ENCODE measurements at places on chromosomes 1 and 21. TPM values are rescaled to one million over a fixed set of nuclear protein-coding genes. Genes with fewer than 3 reads are reported as not detected.
A peak's percentile ranks its signal among the peaks of the same experiment; 100 is the strongest.

DEPDC1 gene
- total RNA-seq = 1.4 TPM

SLC9C2 gene
- total RNA-seq = 0.17 TPM

LCE1D gene
- not detected for total RNA-seq

TMEM52 gene
- 0.35 TPM for total RNA-seq

PLPPR4 gene
- 0.50 TPM for total RNA-seq

DNA sequence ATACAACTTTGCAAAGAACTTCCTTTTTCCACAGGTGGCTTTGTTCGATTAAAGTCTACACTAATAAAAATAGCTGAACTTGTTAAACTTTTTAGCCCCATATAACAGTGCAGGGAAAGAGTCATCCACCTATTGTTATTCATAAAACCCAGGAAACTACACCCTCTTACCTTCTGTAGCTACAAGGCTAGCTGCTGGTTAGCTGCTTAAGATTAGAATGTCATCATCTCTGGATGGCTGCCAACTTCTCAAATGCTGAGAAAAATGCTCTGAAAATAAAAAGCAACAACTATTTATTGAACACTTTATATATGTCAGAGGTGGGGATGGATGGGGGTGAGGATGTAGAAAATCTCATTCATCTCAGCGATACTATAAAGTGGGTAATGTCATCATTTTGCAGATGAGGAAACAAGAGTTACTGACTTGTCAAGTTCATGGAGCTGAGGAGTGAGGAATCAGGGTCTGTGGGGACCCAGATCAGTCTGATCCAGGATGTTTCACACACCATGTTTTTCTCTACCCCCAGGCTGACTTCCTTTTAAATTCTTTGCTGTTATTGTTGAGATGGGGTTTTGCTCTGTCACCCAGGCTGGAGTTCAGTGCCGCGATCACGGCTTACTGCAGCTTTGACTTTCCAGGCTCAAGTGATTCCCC is 17.1 kb downstream of the ATP5PF start:
- no peak for DNase-seq

DNA sequence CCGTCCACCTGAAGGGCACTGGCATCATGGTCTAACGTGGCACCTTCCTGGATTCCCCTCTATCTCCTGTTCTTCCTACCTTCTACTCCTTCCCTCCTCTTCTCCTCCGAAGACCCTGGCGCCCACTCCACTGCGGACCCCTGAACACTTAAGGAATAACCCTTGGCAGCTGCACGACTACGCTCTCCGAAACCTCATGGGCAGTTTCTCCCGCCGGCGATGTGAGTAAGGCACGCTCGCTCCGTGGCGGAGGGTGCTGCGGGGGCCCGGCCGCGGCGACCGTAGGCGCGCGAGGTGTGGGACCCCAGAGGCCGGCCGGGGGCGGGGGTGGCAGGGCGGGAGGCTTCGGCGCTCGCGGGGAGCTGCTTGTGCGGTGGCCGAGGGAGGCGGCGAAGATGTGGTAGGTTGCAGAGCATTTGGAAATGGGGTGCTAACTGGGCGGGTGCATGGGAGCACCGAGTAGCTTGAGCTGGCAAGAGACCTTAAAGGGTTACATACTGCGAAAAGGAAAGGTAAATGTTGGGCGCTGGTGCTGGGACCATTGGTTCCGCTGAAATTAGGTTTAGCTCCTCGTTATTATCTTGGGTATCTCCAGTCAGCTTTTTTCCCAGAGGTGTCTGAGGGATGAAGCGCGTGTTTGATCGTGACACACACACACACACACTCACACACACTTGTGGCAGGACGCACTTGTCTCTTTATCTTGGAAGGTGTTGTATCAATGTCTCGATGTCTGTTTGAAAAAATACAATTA is 876 bp downstream of the LRRC7 start:
- no peak for DNase-seq

GRCh38 chr21:14617871-14618270 is 71.8 kb upstream of the SAMSN1 start:
- no peak for DNase-seq

GRCh38 chr1:34162852-34163766 is 1.9 kb downstream of the CSMD2 start:
- DNase-seq = peak; percentile 66

- peak; percentile 72 for DNase-seq
Measured at GRCh38 chr1:234885601-234886000, 243.0 kb downstream of the TOMM20 start.

AMIGO1 gene
- 10.2 TPM for total RNA-seq

DNA sequence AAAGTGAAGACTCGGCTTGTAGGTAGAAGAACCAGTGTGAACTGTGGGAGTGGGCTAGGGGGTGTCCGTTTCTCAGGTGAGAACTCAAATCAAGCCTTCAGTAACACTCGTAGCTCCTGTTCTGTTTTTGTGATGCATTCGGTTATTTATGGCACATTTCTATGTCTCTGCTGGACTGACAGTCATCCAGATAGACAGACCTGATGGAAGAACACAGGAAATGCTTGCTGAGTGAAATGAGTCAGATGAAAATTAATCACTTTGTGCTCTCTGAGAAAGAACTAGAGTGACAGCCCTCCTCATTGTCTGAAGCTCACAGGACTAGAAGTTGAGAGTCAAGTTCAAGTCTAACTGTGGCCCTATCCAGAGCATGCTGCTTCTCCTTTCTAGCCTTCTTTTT is 360.1 kb upstream of the PLXNA2 start:
- DNase-seq = no peak

ELAPOR1 gene
- total RNA-seq = 0.11 TPM

DNA sequence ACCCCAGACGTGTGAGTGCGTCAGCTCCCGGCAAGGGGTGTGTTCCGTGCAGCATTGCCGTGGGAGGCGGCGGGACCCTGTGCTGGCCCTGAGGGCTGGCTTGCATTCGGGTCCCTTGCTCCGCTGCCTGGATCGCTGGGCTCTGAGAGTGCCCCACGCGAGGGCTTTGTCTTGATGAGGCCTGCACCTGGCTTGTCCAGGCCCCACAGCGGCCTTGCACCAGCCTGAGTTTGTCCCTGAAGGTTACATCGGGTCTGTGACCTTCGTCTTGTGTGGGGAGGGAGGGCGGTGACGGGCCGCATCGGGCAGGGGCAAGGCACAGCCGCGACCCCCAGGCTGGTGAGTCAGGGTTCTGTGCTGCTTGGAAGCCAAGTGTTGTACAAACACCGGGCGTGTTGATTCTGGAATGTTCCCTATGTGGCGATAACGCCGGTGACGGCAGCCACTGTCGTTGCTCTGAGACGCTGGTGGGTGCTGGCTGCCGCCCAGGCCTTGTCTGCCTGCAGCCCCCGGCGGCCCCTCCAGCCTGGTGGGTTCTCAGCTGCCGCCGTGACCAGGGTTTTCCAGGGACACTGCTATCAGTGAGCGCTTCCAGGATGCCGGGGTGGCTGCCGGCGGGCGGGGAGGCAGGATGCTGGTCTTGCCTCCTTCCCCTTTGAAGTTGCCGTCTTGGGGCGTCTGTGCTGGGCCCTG is 42.9 kb downstream of the SLX9 start:
- DNase-seq = peak; percentile 73

DNA sequence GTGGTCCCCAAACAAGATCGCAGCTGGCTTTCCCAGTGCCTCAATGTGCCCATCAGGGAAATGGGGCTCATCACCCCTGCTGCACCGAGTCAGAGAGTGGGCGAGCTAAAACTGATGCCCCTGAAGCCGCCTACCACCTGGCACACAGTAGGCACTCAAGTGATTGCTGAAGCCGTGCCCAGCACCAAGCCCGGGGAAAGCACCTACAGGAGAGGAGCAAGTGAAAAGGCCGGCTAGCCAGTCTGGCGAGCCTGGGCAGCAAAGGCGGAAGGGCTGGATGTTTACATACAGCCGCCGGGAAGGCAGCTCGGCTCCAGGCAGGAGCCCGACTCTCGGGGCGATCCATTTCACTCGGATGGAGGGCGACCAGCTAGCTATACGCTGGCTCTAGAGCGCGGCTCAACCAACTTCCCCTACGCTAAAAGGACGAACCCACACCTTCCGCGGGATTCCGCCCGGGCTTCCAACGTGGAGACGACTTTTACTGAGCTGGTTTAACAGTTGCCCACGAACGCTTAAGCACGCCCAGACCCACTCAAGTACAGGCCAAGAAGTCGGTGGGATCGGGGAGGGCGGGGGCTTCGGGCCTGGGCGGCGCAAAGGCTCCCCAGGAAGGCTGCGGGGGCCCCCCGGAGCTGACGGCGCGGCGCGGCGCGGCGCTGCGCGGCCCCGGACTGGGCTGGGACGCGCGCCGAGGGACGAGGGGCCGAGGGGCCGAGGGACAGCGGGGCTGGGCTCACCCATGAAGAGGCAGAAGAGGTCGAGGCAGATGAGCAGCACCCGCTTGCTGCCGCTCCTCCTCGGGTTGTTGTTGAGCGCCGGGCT is 1.0 kb downstream of the PLPP3 start:
- DNase-seq = peak; percentile 80

DNA sequence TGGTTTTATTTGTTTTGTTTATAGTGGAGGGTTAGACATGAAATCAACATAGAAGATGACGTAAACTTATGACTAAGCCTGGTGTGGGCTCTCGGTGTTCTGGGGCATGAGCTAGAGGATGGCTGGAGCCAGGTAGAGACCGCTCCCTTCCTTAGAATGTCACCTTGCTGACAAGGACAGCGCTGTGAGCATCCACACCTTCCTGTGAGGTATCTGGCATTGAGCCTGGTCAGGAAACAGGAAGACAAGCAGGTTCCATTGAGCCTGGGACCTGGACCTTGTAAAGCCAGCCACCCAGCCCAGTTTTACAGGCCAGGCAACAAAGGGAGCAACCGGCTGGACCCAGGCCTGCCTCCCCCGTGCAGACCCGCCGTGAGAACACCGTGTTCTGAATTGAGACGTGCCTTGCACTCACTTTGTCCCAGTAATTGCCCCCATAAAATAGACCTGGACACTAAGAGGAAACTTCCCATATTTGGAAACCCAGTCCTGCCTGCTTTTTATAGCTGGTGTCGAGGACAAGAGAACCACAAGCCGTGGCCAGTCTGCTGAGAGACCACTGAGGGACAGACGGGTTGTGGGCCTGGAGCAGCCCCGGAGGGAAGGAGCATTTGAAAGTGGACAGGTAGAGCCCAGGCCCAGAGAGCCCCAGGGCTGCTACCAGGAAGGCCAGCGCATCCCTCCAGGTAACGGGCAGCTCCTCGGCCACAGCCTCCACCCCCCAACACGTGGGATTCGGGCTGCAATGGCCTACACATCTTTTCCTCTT is 78.0 kb downstream of the PDE9A start:
- DNase-seq = no peak

DNA sequence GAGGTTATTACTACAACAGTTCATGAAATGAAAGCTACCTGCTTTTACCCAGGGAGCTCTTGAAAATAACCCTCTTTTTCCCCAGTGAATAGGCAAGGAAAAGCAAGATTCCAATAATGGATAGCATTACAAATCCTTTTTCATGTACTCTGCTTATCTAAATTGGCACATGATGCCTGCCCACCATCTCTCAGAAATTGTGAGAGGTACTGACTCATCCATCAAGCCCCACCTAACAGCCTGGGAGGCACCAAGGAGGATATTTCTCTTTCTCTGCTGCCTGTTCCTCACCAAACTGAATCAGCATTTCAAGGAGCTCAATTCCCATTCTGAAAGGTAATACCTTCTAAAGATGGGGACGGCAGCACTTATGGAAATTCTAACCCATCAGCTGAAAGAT is 34.4 kb downstream of the PALMD start:
- DNase-seq = no peak

DTL gene
- 0.20 TPM for total RNA-seq

- DNase-seq = no peak
Measured at GRCh38 chr1:211606332-211606913, 27.5 kb upstream of the SLC30A1 start.

ZBTB8A gene
- 3.8 TPM for total RNA-seq

DNA sequence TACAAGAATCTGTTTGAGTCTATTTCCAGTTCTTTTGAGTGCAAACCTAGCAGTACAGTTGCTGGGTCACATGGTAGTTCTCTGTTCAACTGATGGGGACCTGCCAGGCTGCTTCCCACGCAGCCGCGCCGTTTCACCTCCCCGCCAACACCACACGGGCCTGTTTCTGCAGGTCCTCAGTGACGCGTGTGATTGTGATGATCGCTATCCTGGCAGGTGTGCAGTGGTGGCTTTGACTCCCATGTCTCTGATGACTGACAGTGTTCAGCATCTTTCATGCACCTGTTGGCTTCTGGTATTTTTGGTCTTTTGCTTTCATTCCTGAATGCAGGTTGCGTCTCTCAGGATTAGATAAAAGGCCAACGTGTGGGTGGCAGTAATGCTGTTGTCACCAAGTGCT is 41.6 kb downstream of the FAAP20 start:
- DNase-seq = no peak

DNA sequence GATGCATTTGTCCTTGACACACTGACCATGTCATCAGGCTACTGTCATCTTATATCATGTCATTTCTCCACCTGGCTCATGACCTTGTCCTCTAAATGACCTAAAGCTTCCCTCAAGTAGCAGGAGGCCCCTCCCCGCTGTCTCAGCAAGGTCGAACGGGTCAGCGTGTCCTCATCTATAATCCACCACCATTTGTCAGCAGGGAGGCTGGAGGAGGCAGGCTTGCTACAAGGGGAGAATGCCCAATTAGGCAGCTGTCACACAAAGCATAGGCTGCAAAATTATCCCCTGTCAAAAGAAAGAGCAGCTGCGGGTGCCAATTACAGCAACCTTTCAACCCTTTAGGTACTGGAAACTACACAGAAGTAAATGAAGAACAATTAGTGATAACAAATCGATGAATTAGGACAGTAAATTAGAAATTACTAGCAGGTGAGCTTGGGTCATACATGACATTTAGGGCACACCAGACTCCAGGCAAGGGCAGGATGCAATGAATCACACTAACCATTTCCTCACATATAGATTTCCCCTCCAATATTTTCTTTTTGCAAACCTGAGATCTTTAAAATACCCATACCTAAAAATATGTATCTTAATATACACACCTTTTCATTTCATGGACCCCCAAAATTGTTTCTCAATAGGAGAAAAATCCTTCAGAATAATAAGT is 61.2 kb downstream of the NRIP1 start:
- no peak for DNase-seq

GRCh38 chr1:20589331-20590278 is 708 bp downstream of the CDA start:
- DNase-seq = peak; percentile 70
